Kidney epithelial cell (primary cell): ENCODE measurements at places on chromosomes 16 and 17. TPM values are rescaled to one million over a fixed set of nuclear protein-coding genes. Genes with fewer than 3 reads are reported as not detected.

Gene SPOP
- 43.1 and 43.6 TPM in 2 replicates for total RNA-seq

Gene PAGR1
- 40.1 and 53.9 TPM in 2 replicates for total RNA-seq

Gene ZPBP2
- total RNA-seq: not detected in 2 replicates

Gene CA7
- total RNA-seq: not detected in 2 replicates

Gene HIC1
- 8.8 and 11.9 TPM in 2 replicates for total RNA-seq

Gene ESRP2
- total RNA-seq: 26.9 and 42.0 TPM in 2 replicates

Gene GFAP
- not detected in 2 replicates for total RNA-seq

GRCh38 chr16:65745-66144 lies 6.7 kb downstream of the RHBDF1 start:
- DNase-seq: no peak

GRCh38 chr17:79813297-79814126 lies 16.6 kb upstream of the CBX8 start:
- no peak for DNase-seq

- no peak for DNase-seq
Observed at GRCh38 chr16:83059237-83059636, 432.5 kb downstream of the CDH13 start.

DNA sequence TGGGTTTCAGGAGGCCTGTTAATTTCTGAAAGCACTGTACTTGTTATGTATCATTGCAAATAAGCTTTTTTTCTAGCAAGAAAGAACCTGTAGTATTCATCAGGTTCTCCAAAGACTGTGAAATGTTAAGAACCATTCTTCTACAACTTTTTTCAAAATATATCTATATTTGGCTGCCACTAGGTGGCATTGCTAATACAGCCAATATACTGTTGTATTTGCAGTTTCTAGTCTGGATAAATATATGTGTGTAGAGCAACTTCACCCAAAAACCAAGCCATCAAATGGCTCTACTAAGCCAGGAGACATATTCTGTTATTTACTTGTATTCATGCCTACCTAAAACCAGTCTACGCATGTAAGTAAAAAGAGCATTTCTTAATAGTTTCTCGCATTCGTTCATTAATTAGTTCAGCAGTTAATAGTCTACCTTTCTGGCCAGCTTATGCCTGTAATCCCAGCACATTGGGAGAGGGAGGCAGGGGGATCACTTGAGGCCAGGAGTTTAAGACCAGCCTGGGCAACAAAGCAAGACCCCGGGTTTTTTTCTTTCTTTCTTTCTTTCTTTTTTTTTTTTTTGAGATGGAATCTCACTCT lies 39.5 kb downstream of the VMP1 start:
- no peak for DNase-seq

DNA sequence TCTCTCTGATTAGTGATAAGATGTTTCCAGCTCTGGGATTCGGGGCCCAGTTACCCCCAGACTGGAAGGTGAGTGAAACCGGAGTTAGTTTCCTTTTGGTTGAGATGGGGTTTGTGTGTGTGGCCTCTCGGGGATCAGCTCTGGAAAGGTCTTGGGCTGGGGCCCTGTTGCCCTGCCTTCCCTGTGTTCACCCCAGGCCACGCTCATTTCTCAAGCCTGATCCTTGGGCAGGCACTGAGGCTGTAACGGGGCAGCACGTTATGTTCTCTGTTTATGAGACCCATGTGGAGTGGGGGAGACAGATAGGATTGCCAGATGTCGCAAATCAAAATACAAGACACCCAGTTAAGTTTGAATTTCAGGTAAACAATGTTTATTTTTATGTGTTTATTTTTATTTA lies 35.5 kb downstream of the CPNE2 start:
- DNase-seq: no peak

DNA sequence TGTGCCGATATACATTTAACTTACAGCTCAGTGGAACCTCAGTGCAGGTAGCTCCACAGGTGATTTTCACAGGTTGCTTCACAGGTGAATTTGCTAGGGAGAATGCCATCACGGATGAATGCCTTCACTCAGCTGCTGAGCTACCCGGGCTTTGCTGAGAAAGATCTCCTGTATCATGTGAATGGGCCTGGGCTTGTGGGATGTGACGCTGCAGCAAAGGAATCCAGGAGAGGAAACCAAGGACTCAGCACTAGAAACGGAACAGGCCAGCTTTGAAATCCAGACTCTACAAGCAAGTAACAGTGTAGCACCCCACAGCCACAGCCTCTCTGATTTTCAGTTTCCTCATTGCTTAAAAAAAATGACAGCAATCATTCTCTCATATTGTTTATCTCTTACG lies 271.4 kb upstream of the MAF start:
- DNase-seq: peak; percentile 53

GRCh38 chr16:82651921-82652601 lies 25.3 kb downstream of the CDH13 start:
- no peak for DNase-seq

DNA sequence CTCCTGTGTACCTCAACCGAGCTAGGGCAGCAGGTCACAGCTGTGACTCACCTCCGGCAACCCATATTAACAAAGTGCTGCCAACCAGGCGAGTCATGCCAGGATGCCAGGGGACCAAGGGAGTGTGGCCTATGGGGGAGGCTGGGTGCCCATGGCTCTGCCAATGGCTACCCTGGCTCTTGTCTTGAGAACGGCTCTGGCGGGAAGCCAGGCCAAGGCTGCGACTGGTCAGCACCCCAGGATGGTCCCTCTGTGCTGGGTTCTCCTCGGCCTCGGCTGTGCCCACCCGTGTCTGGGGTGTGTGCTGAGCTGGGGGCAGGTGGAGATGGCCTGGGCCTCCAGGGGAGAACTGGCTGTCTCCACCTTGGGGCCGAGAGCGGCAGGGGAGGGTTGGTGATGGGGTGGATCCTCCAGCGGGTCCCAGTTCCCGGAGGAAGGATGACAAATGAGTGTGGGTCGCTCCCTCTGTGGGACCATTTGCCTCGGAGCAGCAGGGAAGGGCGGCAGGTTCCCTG lies 75.8 kb downstream of the MRC2 start:
- peak; percentile 71 for DNase-seq

DNA sequence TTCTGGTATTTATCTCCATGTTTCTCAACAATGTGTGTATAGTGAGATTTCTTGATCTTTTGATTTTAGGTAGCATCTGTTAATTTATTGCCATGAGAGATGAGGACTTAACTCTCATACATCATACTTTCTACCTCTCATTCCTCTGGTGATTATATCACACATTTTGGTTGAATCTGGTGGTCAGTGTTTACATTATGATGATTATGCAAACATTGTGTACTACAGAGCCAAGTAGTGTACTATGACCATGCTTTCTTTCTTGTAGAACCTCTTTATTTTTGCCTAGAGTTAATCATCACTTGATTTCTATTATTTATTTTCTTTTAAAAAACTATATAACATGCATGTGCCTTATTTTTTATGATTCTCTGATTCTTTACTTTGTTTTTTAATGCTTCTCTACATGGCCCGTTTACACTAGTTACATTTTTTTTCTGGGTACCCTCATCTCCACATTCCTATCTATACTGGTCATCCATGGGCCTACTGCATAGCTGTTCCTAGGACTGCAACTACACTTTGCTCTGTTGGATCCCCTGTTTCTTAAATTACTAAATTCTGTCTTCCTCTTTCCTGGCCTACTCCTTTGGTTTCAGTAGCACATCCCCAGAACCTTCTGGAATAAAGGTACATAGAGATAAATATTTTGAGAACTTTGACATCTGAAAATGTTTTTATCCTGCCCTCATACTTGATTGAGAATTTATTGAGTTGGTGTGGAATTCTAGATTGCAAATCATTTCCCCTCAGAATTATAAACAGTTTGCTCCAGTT lies 63.0 kb upstream of the LRRC37A3 start:
- no peak for DNase-seq

GRCh38 chr16:31086629-31086906 lies 2.2 kb downstream of the PRSS53 start:
- no peak for DNase-seq

GRCh38 chr16:8660841-8661301 lies 13.5 kb upstream of the ABAT start:
- DNase-seq: no peak

GRCh38 chr17:40598619-40599467 lies 33.6 kb upstream of the CCR7 start:
- DNase-seq: no peak

DNA sequence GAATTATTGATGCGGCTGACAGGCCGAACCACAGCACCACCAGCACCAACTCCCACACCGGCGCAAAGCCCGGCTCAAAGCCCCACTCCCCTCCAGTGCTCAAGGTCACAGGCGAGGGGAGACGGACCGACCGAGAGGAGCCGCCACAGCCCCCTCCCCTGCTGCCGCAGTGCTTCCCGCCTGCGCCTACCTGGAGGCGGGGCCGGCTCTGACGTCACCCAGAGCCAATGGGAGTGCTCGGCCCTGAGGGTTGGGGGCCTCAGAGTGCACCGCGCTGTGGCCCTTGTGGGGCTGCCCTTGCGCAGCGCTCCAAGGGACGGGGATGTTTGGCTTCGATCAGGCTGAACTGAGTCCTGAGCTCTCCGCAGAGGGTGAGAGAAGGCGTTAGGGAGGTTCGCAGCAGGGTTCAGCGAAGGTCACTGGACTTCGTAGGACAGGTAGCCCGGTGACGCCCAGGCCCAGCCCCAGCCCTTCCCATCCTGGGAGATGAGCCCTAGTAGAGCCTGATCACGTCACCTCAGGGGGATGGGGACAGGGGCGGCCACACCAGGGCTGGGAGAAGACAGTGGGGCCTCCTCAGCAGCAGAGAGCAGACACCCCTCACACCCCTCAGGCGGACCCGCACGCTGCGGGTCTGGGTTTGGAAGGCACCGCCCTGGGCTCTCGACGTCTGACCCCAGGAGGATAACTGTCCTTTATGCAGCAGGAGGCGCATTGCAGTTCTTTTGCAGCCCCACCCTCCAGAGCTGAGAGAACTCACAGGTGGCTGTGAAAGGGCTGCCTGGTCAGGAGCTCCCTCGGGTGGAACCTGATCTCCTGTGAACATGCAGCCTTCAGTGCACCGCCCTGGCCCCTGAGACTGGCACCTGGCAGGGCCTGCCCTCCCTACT lies 1.5 kb downstream of the NDRG4 start:
- DNase-seq: no peak

DNA sequence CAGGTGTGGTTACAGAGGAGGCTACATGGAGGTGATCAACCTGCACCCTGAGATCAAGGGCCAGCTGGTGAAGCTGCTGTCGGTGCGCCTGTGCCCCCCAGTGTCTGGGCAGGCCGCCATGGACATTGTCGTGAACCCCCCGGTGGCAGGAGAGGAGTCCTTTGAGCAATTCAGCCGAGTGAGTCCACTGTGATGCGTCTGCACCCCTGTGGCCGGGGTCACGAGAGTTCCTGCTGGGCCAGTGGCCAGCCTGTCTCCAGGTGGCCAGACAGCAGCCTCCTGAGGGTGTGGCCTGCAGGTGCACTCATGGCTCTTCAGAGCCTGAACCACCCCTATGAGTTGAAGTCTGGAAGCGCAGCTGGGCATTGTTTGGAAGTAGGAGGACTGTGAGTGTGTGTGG lies 38.1 kb downstream of the GPT2 start:
- DNase-seq: no peak

DNA sequence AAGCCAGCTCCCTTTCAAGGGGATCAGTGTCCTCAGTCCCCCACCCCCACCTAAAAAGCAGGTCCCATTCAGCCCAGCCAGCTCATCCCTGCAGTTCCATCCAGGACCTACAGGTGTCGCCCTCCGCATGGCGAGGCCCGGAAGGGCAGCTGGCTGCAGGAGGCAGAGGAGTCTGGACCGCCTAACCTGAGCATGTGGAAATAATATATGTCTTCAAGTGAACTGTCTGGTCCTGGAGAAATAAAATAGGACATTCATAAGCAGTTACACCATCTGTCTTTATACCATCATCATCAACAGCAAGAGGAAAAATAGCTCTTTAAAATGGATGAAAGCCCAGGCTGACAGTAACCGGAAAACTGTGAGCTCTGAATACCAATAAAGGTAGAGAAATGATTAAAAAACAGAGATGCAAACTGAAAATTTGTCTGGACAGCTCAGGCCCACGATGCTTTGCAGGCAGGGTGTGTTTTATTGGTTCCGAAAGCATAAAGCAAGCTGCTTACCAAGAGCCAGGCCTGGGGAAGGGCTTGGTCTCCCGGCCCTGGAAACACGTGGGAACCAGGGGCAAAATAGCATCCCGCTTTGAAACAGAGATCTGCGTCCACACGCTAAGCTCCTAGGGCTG lies 215.2 kb downstream of the ZFHX3 start:
- DNase-seq: no peak

DNA sequence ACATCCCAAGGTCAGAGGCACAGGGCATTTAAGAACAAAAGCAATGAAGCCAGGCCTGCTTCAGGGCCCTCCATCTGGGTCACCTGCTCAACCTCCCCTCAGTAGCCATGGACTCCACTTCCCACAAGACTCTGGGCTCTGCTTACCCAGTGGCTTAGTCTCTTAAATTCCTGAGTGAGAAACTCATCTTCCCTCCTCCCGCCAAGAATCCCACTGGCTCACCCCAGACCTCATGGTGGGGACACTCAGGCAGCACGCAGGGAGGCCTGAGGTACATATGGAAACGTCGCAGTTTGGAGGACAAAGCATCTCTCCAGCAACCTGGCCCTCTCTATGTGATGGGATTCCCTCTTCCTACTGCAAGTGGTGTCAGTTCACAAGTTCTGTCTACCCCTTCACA lies 326.7 kb upstream of the CDH5 start:
- DNase-seq: no peak

DNA sequence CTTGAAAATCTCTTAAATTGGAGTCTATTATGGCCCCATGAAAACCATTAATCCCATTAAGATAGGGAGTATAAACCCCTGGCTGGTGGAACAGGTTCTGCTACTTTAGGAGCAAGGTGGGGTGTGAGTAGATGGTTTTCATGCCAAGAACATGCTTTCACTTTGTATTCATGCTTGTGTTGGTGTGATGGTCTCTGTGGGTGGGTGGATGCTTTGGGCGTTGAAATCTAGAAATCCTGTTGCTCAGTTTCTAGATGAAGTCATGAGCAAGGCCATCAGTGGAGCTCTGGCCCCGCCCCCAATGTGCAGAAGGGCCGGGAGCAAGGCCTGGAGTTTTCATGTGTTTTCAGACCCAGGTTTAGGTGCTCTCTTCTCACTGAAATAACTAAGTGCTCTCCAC lies 20.1 kb downstream of the PLD6 start:
- DNase-seq: no peak

- DNase-seq: no peak
Observed at GRCh38 chr16:46843898-46844642, 13.1 kb upstream of the C16orf87 start.

- no peak for DNase-seq
Observed at GRCh38 chr17:67399676-67400075, 22.6 kb downstream of the PITPNC1 start.

- DNase-seq: no peak
Observed at GRCh38 chr16:86199182-86199581, 300.2 kb downstream of the IRF8 start.

GRCh38 chr16:54128629-54129234 lies 157.9 kb downstream of the IRX3 start:
- DNase-seq: no peak
